Upper lobe of right lung (tissue), 1 donor: ENCODE measurements at places on chromosomes 6 and 20. TPM values are rescaled to one million over a fixed set of nuclear protein-coding genes. Genes with fewer than 3 reads are reported as not detected.

The CCM2L gene
- total RNA-seq, result 23.2 TPM

The FKBP1A gene
- total RNA-seq, result 266 TPM

The SLC12A5 gene
- 2.0 TPM for total RNA-seq

The ADGRF4 gene
- not detected for total RNA-seq

The HLA-DOA gene
- total RNA-seq, result 25.2 TPM

The KIF25 gene
- 0.96 TPM for total RNA-seq

The WFDC9 gene
- not detected for total RNA-seq

The AIF1 gene
- 55.3 TPM for total RNA-seq

The FAXC gene
- 5.4 TPM for total RNA-seq

The LY86 gene
- total RNA-seq, result 13.8 TPM

The ANGPT4 gene
- 0.81 TPM for total RNA-seq

The GPX5 gene
- not detected for total RNA-seq

The MDFI gene
- total RNA-seq, result 11.0 TPM
